ENCODE measurements at places on chromosomes 12 and 14.

GRCh38 chr14:21258005-21258888 is 11.0 kb downstream of the HNRNPC start:
- no peak for DNase-seq

DNA sequence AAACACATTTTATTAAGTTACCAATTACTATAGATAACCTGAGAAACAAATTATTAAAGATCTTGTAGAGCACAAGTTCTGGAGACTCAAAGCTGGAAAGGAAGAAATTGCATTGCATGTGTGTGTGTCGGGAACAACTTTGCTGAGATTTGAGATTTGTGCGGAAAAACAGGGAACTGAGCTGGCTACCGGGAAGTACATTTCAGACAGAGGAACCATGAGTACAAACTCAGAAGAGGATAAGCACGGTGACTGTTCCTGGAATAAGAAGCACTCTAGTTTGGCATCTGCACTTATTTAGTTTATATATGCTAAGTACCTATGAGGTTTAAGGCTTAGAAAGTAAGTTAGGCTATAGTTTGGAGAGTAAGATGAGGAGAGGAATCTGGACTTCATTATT is 97.8 kb downstream of the DACT1 start:
- DNase-seq = no peak

DNA sequence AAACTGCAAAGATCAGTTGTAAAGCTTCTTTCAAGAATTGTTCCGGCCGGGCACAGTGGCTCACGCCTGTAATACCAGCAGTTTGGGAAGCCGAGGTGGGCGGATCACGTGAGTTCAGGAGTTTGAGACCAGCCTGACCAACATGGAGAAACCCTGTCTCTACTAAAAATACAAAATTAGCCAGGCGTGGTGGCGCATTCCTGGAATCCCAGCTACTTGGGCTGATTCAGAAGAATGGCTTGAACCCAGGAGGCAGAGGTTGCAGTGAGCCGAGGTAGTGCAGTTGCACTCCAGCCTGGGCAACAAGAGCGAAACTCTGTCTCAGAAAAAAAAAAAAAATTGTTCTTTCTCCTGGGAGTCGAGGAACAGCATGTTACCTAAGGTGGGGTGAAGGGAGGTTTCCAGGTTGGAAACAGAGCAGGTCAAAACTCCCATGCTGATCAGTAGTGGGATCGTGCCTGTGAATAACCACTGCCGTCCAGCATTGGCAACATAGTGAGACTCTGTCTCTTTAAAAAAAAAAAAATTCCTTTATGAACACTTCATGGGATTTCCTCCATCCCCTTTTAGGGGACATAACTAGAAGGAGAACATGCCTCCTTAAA is 13.9 kb downstream of the FBXO34 start:
- no peak for DNase-seq

- DNase-seq = no peak
Measured at GRCh38 chr12:30000401-30000800, 216.7 kb upstream of the TMTC1 start.

- no peak for DNase-seq
Measured at GRCh38 chr12:89454080-89454848, 70.3 kb downstream of the GALNT4 start.

DNA sequence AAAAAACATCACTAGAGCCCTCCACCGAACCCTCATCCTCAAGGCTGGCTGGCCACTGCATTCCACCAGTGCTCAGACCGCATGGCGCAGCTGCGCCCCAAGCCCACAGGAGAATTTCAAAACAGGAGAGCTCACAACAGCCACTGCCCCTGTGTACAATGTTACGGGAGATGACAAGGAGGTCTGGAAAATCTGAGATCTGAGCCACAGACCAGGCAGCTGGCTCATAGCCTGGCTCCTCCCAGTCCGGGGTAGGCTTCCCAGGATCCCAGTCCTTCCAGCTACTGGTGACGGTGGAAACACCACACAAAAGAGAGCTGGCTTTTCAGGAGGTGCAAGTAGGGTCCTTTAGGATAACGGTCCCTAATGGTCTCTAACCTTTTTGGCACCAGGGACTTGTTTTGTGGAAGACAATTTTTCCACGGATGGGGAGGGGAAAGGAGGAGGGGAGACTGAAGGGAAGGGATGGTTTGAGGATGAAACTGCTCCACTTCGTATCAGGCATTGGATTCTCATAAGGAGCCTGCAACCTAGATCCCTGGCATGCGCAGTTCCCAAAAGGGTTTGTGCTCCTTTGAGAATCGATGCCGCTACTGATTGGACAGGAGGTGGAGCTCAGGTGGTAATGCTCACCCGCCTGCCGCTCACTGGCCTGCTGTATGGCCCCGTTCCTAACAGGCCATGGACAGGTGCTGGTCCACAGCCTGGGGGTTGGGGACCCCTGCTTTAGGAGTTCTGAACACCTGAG is 23.0 kb upstream of the NRDE2 start:
- no peak for DNase-seq

DNA sequence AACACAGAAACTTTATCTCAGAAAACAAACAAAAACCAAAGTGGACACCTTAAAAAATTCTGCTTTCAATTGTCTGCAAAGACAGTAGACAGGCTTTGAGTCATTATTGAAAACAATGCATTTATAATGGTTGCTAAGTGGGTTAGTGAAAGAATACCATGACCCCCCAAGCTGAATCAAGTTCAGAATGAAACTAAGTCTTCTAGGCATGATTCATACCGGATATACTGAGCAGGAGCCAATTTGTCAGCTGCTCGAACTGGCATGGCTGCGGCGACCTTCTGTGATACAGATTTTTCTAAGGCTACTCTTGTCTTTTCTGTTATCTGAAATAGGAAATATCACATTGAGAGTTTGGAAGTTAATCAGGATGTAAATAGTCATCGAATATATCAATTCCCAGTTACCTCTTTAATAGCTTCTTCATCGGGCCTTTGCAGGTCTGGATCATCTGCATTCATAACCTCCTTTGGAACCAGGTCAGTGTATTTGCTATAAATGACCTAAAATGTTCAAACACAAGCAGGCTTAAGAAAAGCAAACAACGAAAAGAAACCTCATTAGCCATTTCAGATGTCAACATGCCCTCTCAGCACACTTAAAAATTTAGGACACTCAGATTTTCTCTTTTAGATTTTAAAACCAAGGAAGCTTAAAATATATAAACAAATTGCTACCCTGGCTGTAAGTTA is 22.3 kb downstream of the SNW1 start:
- DNase-seq = no peak

DNA sequence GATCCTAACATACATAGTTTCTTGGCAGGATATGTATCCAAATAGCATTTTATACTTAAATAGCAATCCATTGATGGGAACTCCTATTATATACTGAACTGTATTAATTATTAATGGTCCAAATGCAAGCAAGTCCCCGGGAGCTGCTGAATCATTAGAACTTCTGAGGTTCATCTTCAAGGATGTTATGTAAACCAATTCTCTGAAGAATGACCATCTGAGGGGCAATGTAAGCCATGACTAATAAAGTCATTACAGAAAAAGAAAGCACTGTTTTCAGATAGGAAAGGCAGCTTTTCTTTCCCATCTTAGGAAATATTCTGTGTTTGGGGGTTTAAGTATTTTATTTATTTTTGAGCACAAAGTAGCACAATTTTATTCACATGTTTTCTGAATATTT is 166.1 kb upstream of the SLC16A7 start:
- no peak for DNase-seq

- no peak for DNase-seq
Measured at GRCh38 chr12:103833095-103833775, 7.8 kb downstream of the NT5DC3 start.

DNA sequence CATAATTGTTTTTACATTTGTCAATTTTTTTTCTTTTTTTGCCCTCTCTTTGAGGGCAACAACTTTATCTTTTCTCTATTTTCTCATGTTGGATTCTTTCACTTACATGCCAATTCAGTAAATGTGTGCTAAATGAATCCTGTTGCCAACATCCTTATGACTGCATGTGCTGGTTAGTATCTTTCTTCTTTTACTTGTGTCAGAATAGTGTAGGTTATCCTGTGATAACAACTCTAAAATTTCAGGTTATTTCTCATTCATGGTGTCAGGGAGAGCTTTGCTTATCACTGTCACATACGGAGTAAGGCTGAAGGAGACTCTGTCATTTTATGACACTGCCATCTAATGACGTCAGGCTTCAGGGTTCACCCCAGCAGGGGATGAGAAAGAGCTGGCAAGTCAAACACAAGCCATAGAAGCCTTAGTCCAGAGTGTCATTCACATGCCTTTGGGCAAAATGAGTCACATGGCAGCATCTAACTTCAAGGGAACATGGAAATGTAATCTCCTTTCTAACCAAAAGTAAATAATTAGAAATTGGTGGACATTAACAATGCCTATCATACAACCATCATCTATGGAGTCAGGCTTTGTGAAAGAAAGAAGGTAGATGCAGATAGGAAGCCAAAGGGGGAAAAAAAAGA is 242.5 kb upstream of the ATP2B1 start:
- DNase-seq = no peak

DNA sequence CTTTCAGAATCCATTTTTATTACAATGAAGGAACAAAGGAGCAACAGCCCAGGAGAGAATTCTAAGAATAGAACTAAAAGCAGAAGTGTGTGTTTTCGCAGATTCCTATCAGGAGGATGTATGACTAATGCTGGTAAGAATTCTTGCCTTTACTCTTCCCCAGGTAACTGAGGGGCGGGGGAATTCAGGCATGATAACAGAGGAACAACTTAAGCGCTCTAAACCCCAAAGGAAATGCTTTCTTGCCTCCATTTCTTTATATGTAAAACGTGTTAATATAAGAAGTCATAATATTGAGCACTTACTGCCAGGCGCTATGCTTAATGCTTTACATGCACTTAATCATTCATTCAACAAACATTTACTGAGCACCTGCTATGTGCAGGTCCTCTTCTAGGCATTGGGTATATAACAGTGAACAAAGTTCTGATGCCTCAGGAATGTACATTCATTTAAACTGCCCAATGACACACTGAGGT is 4.5 kb downstream of the HCAR1 start:
- no peak for DNase-seq

DNA sequence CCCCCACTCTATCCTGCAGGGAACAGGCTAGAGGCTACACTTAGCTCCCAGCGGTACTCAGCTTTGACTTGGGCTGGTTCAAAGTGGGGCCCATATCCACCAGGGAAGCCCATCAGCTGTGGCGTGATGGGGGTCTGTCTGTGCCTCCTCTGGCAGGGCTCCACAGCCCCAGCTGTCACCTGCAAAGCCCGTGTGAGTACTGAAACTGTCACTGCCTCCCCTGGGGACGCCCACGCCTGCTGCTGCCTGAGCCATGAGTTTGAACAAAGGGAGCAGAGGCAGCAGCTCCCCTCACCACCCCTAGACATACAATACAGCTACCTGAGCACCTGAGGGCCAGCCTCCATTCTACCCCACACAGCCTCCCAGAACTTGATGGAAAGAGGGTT is 5.0 kb downstream of the REM2 start:
- DNase-seq = no peak

GRCh38 chr12:32344047-32344446 is 55.3 kb upstream of the FGD4 start:
- DNase-seq = peak; percentile 12

GRCh38 chr12:53972722-53973235 is at the start of gene HOXC11:
Gene HOXC11 (plus strand): TSS chr12:53973126. CDS start chr12:53973242, 116 bp downstream.
- DNase-seq = no peak

GRCh38 chr12:46222636-46223035 is 46.2 kb downstream of the SLC38A1 start:
- DNase-seq = no peak

- no peak for DNase-seq
Measured at GRCh38 chr14:71187633-71188356, 280.5 kb downstream of the PCNX1 start.

DNA sequence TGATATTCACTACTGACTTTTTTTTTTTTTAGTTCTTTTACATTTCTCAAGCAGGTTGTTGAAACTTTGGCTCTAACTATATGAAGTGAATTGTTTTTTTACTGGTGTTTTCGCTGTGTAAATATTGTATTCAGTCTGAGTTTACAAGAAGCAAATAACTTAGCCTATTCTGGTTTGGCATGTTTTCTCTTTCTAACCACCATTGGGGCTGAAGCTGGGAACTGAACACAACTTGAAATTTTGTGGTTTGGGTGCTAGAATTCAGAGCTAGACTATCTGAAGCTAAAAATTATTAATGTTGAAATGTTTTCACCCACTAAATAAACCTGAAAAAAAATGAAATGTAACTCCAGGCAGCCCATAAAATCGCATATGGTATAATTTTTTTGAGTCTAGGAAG is 37.2 kb downstream of the RAD51B start:
- no peak for DNase-seq

GRCh38 chr12:71186571-71187288 is 28.9 kb upstream of the TSPAN8 start:
- no peak for DNase-seq

DNA sequence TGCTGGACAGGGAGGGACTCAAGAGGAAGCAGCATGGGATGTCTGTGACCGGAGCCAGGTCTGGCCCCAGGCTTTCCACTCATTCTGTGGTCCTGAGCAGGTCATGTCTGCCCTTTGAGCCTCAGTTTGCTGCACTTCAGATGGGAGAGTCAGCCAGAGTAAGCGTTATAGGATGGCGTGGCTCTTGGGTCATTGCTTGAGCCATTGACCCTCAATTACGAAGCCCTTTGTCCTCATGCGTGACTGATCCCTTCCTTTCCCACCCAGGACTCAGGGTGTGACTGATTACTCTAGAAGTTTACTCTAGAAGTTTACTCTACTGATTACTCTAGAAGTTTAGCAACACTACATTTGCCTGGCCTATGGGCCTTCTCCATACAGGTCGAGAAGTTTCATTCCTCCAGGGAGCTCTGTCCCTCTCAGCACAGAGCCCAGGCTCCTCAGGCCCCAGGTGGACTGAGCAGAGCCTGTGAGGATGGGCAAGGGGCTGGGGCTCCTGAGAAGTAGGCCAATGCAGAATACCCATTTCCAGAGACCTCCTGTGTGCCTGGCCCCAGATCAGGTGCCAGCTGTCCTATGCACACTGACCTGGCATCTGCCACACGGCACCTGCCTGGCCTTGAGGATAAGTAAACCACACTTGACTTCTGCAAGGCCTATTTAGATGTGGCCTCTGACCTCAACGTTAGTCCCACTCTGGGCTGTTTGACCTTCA is 7.6 kb upstream of the IFI27 start:
- no peak for DNase-seq

GRCh38 chr14:52094546-52095271 is 25.9 kb upstream of the NID2 start:
- no peak for DNase-seq

GRCh38 chr12:50039151-50039835 is 14.0 kb upstream of the RACGAP1 start:
- peak; percentile 94 for DNase-seq

All from WERI-Rb-1 (cell line).